ENCODE measurements at places on chromosomes 16 and 17. TPM values are rescaled to one million over a fixed set of nuclear protein-coding genes. Genes with fewer than 3 reads are reported as not detected.

GRCh38 chr16:892536-893255 lies 78.1 kb downstream of the LMF1 start:
- no peak for DNase-seq

GRCh38 chr17:2068031-2068518 lies 13.2 kb downstream of the HIC1 start:
- no peak for DNase-seq

GRCh38 chr16:25868106-25868505 lies 176.3 kb downstream of the HS3ST4 start:
- peak; percentile 34 for DNase-seq

- no peak for DNase-seq
These were observed 28.9 kb downstream of the ITFG1 start for GRCh38 chr16:47431960-47432359.

GRCh38 chr16:85502357-85502756 lies 110.8 kb upstream of the GSE1 start:
- no peak for DNase-seq

- no peak for DNase-seq
These were observed 52.8 kb downstream of the SOCS1 start for GRCh38 chr16:11203111-11203623.

DNA sequence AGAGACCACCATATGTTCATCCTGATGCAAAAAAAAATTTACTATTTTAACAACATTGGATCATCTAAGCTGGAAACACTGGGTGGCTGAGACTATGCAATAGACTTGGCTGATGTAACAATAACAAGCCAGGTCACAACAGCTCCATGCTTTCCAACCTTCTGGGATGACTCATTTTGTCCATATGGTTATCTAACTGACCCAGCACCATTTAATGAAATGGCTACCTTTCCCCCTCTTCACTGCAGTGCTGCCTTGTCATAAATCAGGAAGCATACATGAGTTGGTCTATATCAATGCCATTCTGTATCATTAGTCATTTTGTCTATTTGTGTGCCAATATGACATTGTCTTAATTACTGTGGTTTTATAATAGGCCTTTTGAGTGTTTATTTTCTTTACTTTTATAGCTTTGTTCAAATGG lies 217.6 kb upstream of the KCNJ16 start:
- no peak for DNase-seq

DNA sequence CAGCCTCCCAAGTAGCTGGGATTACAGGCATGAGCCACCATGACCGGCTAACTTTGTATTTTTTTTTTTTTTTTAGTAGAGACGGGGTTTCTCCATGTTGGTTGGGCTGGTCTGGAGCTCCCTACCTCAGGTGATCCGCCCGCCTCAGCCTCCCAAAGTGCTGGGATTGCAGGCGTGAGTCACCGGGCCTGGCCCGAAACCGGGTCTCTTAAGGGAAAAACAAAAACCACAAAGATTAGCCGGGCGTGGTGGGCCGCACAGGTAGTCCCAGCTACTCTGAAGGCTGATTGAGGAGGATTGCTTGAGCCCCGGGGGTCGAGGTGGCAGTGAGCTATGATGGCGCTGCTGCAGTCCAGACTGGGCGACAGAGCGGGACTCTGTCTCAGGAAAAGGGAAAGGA lies 19.9 kb upstream of the RBL2 start:
- DNase-seq, result no peak

DNA sequence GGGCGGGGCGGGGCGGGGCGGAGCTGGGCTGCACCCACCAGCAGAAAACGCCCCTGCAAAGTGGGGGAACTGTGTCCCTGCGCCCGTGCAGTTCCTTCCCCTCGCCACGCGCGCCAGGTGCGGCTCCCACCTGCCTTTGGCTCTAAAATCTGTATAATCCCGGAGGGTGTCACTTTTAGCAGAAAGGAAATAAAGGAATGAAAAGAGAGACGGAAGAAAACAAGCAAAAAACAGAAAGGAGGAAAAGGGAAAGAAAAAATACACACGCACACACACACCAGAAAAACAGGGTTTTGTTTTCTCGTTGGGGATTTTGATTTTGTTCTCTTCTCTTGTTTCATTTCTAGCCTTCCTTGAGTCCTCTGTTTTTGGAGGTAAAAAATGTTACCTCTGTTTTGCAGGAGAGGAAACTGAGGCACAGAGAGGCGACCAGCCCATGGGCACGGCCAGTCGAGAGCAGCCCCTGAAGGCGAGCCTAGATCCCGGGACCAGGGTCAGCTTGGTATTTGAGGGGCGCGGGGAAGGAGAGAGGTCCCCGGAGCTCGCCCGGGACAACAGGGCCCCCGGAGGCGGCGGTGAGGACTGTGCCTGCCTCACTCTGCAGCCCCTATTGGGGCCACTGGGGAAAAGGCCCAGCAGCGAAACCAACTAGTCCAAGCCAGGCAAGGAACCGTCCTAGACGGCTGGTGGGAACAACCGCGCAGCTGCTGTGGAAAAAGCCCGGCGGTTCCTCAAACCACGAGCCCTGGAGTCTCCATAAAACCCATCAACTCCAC lies 594 bp upstream of the CARHSP1 start:
- no peak for DNase-seq

GRCh38 chr17:51050291-51051033 lies 70.2 kb downstream of the SPAG9 start:
- DNase-seq, result no peak

DNA sequence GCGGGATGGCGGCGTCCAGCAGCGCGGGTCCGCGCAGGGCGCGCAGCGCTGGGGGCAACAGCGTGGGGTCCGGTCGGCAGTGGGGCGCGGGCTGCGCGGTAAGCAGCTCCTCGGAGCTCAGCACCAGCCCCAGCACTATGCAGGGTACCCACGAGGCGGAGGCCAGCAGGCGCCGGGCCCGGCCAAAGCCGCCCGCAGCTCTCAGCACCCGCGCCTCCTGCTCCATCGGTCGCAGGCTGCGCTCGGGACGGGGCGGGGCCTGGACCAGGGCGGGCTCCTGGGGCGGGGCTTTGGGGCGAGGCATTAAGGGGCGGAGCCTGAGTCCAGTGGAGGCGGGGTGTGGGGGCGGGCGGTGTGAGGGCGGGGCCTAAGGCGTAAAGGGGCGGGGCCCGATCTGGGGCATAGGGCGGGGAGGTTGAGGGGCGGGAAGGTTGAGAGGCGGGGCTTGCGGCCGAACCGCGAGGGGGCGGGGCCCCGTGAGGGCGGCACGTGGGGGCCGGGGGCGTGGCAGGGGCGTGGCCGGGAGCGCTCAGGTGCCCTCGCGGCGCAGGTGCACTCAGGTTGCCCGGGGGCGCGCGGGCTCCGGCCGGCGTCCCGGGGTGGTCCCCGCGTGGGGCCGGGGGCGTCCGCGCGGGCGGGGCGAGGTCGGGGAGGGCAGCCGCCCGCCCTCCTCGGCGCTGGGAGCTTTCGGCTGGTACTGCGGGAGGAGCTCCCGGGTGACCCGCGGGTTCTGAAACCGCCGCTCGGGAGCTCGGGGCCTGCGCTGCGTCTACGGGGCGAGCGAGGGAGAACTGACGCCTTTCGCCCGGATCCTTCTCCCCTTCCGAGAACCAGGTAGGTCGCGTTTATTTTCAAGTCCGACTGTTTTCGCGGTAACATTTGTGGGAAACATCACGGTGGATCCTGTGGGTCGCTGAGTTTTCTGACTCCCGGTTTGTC lies 1.4 kb upstream of the SLC22A31 start:
- no peak for DNase-seq

DNA sequence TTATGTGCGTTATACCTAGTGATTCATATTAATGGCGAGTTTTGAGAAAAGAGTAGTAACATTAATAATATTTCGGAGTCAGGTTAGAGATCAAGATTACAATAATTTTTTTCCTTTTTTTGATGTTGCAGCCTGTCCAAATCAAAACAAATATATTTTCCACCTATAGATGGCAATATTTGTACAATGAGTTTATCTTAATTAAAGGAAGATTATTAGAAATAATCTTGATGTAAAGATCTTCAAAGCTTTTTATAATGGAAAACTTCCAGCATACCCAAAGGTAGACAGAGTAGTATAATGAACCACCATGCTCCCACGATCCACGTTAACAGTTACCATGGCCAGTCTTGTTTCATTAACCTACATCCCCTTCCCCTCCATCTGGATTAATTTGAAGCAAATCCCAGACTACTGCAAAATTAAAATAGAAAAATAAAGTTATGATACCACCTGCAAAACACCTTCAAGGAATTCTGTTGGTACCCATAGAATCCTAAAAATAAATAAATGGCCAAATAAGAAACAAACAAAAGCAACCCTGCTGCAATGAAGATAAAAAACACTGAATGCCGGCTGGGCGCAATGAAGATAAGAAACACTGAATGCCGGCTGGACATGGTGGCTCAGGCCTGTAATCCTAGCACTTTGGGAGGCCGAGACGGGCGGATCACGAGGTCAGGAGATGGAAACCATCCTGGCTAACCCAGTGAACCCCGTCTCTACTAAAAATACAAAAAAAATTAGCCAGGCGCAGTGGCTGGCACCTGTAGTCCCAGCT lies 46.5 kb upstream of the GINS3 start:
- DNase-seq, result no peak

GRCh38 chr17:80024206-80024972 lies 11.3 kb downstream of the TBC1D16 start:
- no peak for DNase-seq

DNA sequence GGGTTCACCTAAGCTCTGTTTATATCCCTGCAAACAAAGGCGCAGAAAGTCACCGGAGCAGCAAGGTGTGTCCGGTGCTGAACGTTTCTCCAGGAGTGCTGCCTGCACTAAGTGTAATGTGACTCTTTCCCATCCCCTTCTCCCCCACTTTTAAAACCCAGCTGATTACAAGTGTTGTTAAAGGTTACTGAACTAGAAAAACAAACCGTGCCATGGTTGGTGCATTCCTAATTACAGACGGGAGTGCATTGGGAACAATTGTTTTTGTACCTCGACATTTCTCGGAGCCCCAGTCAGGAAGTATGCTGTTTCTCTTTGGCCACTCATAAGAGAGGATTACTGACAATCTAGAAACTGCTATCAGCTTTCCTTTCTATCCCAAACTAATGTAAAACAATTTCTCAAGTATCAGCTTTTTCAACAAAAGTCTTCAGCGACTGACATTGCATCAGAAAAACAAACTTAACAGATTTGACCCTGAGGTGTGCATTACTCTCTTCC lies 441.0 kb upstream of the SALL1 start:
- no peak for DNase-seq

- no peak for DNase-seq
These were observed 118.3 kb downstream of the RAB11FIP4 start for GRCh38 chr17:31509805-31510177.

The PNMT gene
- total RNA-seq, result 14.3 TPM

The HBZ gene
- total RNA-seq, result not detected

The TIGD7 gene
- total RNA-seq, result 8.3 TPM

The SLC16A11 gene
- total RNA-seq, result 0.26 TPM

The C17orf107 gene
- total RNA-seq, result 0.52 TPM

The CALB2 gene
- 3.6 TPM for total RNA-seq

The TBC1D3 gene
- not detected for total RNA-seq

The MPP2 gene
- total RNA-seq, result 13.3 TPM

The CD68 gene
- 38.1 TPM for total RNA-seq

The KRT31 gene
- not detected for total RNA-seq
